ENCODE measurements at places on chromosomes 7 and 10.

DNA sequence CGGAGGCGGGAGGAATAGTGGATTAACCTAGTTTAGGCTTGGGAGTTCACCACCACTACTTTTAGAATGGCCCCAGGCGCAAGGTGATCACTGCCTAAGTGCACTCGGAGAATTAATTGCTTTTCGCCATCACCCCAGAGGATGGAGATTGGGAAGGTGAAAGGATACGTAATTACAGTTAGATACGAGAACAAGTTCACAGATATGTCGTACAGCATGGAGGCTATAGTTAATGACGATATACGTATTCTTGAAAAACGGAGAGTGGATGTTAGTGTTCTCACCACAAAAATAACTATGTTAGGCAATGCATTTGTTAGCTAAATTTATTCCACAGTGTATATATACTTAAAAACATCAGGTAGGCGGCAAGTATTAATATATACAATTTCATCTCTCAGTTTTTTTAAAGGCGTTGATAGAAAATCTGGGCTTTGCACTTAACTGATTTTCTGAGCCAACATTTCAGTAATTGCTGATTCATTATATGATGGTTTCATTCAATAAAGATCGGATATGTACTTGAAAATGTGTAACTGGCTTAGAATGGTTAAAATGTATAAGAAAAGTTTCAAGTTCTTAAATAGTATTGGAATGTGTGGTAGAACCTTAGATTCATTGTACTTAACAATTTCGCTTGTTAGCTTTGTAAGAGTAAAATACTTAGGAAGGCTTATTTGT lies 683 bp downstream of the CDC123 start:
- no peaks in the 10 kb centered on the region for H3K27me3 ChIP-seq
- peak overlapping the region; percentile 95 for H3K27ac ChIP-seq
- peak overlapping the region; percentile 88 for H3K4me3 ChIP-seq
- no peak for DNase-seq

DNA sequence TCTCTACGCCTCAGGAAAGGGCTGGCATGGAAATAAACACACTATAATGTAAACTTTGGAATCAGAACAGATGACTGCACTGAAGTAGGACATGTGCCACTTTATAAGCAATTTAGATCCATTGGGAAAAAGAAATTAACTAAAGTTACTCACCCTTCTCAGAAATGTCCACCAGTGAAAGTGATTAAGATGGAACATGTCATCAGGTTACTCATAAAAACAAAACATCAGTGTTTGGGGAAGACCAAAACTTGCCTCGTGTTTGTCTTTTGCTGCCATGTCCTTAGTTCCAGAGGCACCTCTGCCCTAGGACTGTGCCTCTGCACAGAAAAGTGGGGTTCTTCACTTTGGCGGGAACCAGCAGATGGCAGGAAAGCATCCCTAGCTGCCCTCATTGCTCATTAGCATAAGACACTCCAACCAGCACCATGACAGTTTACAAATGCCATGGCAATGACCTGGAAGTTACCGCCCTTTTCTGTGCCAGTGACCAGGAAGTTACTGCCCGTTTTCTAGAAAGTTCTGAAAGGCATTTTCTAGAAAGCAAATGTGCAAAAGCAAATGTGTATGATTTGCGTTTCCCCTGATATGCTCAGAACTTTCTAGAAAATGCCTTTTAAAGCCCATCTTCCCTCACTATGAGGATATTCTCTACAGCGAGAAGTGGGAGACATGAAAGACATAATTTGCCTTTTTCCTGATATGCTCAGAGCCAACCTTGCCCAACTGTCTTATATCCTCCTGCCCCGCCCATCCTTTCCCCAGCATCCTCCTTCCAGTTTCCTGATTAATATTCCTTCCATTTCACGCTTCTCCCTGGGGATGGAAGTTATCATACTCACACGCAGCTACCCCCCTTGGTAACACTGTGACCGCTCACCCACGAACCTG lies 258.2 kb downstream of the USP6NL start:
- H3K4me1 ChIP-seq, result no peaks in the 10 kb centered on the region
- H3K36me3 ChIP-seq, result no peaks in the 10 kb centered on the region
- no peak for DNase-seq
- H3K4me3 ChIP-seq, result no peak overlapping the region

DNA sequence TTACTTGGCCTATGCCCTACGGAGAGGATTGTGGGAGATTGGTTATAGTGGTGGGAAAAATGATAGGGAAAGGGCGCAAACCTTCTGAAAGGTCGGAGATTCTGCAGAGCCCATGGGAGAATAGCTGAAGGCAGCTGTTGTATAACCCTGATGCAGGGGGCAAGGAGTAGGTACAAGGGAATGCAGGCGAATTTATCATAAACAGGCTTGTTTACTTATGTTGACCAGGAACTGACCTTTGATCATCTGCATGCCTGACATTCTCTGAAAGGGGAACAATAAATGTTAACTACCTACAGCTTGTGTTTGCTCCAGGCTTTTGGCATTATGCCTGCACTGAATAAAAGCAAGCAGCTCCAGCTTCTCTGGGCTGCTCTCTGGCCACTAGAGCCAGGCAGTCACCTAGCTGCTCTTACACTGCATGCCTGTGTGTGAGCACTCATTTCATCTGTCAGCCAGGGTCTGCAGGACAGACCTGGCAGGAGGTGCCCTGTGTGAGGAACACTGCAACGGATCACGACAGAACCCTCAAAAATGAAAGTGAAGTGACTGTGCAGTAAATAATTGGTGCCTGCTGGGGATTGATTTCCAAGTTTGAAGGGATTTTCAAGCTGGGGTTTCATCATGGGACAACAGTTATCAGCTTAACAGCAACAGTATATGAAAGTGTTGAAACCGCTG lies 31.1 kb upstream of the ABCA13 start:
- no peaks in the 10 kb centered on the region for H3K27me3 ChIP-seq
- no peaks in the 10 kb centered on the region for H3K4me1 ChIP-seq
- no peak overlapping the region for H3K4me3 ChIP-seq
- H3K36me3 ChIP-seq, result no peaks in the 10 kb centered on the region
- H3K27ac ChIP-seq, result no peak overlapping the region

DNA sequence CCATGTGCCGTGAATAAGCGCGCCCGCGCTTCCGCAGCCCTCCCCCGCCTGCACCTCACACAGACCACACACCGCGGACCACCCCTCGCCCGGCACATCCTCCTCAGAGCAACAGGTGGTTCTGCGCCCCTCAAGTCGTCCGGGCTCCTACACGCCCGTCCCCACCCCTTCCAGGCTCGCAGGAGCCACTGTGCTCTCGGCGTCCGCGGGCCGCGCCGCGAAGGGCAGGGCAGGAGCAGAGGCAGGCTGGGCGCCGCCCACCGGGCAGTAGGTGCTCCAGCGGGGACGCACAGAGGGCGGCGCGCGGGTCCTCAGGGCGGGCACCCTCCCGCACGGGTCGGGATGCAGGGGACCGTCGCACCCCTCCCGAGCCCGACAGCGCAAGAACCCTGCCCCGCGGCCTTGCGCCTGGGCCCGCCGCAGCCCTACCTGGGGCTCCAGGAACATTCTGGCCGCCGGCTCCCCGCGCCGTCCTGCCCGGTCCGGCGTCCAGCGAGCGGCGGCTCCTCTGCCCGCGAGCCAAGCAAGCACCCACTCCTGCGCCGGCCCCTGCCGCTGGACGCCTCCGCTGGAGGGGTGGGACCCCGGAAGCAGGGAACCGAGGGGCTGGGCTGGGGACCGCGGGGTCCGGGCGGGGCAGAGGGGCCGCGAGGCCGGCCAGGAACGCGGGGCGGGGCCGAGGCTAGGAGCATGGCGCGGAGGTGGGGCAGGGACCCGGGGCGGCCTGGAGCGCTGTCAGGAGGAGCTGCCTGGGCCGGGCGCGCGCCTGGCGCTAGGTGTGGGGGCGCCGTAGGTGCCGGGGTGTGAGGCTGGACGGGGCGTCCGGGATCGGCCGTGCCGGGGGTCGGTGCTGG lies 37.4 kb downstream of the RASGEF1A start:
- H3K27ac ChIP-seq, result no peak overlapping the region
- H3K4me3 ChIP-seq, result no peak overlapping the region
- peaks cover 4% of the 10 kb centered on the region for H3K27me3 ChIP-seq
- DNase-seq, result peak; percentile 5
- no peaks in the 10 kb centered on the region for H3K4me1 ChIP-seq
- H3K36me3 ChIP-seq, result no peaks in the 10 kb centered on the region

- H3K4me1 ChIP-seq, result peaks cover 3% of the 10 kb centered on the region
- no peak for DNase-seq
- no peak overlapping the region for H3K4me3 ChIP-seq
Measured at GRCh38 chr10:77289790-77290189, 347.8 kb downstream of the KCNMA1 start.

GRCh38 chr7:134458806-134459698 lies at the start of gene AKR1B1:
TSS of gene AKR1B1 (minus strand) at chr7:134459100. CDS start at chr7:134459062, 38 bp downstream.
- H3K27ac ChIP-seq, result peak within 1 kb of the TSS; percentile 91
- H3K27me3 ChIP-seq, result no peaks in the 10 kb centered on the region
- peaks cover 3% of the 10 kb centered on the region for H3K4me1 ChIP-seq
- H3K36me3 ChIP-seq, result no peaks in the 10 kb centered on the region
- DNase-seq, result peak; percentile 89
- H3K4me3 ChIP-seq, result peak within 1 kb of the TSS; percentile 69

- no peak overlapping the region for H3K27ac ChIP-seq
- DNase-seq, result peak; percentile 33
- H3K27me3 ChIP-seq, result no peaks in the 10 kb centered on the region
- H3K36me3 ChIP-seq, result no peaks in the 10 kb centered on the region
- H3K4me3 ChIP-seq, result no peak overlapping the region
Measured at GRCh38 chr10:4372601-4373000, 453.4 kb upstream of the AKR1E2 start.

DNA sequence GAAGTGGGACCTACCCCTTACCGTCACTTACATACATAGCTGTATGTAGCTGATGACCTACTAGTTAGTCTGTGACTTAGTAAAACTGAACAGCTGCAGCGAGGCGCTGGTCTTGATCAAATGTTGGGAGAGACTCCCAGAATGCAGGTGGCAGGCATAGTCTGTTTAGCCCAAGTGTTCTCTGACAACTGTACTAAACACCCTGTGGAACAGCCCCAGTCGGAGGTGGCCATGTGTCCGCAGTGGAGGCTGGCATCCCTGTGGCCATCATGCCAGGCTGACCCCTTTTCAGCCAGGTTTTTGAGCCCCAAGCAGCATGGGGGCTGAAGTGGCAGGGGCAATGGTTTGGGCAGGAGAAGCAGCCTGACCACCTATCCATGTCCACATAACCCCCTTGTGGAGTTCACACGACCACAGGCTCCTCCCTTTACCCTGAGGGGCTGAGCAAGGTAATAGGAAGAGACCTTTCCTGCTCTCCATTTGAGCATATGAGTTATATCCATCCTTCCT lies 7.2 kb downstream of the ADCY1 start:
- H3K27ac ChIP-seq, result no peak overlapping the region
- no peaks in the 10 kb centered on the region for H3K4me1 ChIP-seq
- H3K27me3 ChIP-seq, result no peaks in the 10 kb centered on the region
- no peak overlapping the region for H3K4me3 ChIP-seq
- DNase-seq, result no peak

GRCh38 chr10:69640196-69640980 lies 10.3 kb downstream of the FAM241B start:
- H3K36me3 ChIP-seq, result no peaks in the 10 kb centered on the region
- no peaks in the 10 kb centered on the region for H3K27me3 ChIP-seq
- H3K4me1 ChIP-seq, result no peaks in the 10 kb centered on the region
- no peak overlapping the region for H3K4me3 ChIP-seq
- DNase-seq, result no peak
- H3K27ac ChIP-seq, result no peak overlapping the region

DNA sequence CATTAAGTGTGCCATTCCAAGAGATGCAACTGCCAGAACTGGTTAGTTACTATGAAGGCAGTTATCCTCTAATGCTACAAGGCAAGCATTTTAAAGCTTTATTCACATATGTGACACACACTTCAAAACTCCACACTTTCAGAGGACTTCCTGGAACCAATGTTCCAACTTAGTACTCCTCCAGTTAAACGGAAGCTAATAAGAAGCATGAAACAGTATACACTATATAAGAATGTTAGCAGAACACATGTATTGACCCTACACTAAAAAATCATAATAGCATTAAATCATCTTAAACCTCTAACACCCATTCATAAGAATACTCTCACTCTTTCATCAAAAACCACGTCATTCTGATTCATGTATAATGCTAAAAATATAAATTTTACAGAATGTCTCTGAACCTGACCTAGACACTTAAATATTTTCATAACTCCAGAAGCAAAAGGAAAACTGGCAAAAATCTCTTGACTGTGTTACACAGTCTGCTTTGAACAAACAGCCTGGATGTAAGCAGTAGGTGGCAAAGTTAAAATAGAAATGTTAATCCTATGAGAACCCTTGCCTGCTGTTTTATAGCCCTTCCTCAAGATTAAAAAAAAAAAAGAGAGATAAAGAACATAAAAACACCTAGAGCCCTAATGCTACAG lies 135.0 kb downstream of the SEMA3C start:
- no peaks in the 10 kb centered on the region for H3K36me3 ChIP-seq
- no peak for DNase-seq
- peaks cover 5% of the 10 kb centered on the region for H3K4me1 ChIP-seq

- H3K4me3 ChIP-seq, result no peak overlapping the region
- no peaks in the 10 kb centered on the region for H3K4me1 ChIP-seq
- no peak for DNase-seq
- H3K27ac ChIP-seq, result no peak overlapping the region
Measured at GRCh38 chr10:67705921-67706320, 9.9 kb upstream of the CTNNA3 start.

DNA sequence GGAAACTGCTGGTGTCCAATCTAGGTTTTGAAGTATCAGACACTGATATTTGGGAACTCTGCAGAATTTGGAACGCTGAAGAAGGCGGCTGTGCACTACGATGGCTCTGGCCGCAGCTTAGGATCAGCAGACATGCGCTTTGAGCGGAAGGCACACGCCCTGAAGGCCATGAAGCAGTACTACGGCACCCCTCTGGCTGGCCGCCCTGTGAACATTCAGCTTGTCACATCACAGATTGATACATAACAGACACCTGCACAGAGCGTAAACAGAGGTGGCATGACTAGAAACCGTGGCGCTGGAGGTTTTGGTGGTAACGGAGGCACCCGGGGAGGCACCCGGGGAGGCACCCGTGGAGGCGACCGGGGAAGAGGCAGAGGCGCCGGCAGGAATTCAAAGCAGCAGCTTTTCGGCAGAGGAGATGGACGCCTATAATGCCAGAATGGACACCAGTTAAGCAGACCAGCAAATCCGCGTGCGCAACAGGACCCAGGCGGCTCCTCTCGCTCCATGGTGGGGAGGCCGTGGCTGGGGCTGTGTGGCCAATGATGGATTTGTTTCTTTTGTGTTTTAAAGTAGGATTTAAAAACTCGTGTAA lies 22.2 kb upstream of the CCL24 start:
- no peak overlapping the region for H3K27ac ChIP-seq
- no peaks in the 10 kb centered on the region for H3K27me3 ChIP-seq
- no peaks in the 10 kb centered on the region for H3K4me1 ChIP-seq
- no peak for DNase-seq

- no peaks in the 10 kb centered on the region for H3K4me1 ChIP-seq
- no peak overlapping the region for H3K27ac ChIP-seq
- H3K36me3 ChIP-seq, result no peaks in the 10 kb centered on the region
- DNase-seq, result no peak
Measured at GRCh38 chr7:43756368-43757072, 2.0 kb upstream of the BLVRA start.

GRCh38 chr7:153247926-153248325 lies 488.4 kb downstream of the ACTR3B start:
- no peak overlapping the region for H3K27ac ChIP-seq
- H3K36me3 ChIP-seq, result no peaks in the 10 kb centered on the region
- DNase-seq, result no peak
- H3K4me3 ChIP-seq, result no peak overlapping the region

- no peaks in the 10 kb centered on the region for H3K27me3 ChIP-seq
- H3K4me3 ChIP-seq, result no peak overlapping the region
- H3K4me1 ChIP-seq, result no peaks in the 10 kb centered on the region
- no peak for DNase-seq
- no peaks in the 10 kb centered on the region for H3K36me3 ChIP-seq
Measured at GRCh38 chr7:95472581-95473161, 13.1 kb upstream of the ASB4 start.
